Melanocyte of skin (primary cell): ENCODE measurements at places on chromosomes 6 and 20. TPM values are rescaled to one million over a fixed set of nuclear protein-coding genes. Genes with fewer than 3 reads are reported as not detected.

The SLC12A5 gene
- under 0.01 TPM in 1 of 2 replicates, not detected in the other for total RNA-seq

The GTSF1L gene
- not detected in 2 replicates for total RNA-seq

The CALHM4 gene
- under 0.01 TPM in 1 of 2 replicates, not detected in the other for total RNA-seq

The ARMC2 gene
- total RNA-seq, result 1.7 and 2.5 TPM in 2 replicates

The GPSM3 gene
- total RNA-seq, result 8.6 and 14.5 TPM in 2 replicates

The FBXO30 gene
- 5.5 and 9.5 TPM in 2 replicates for total RNA-seq

The DAAM2 gene
- total RNA-seq, result 61.3 and 92.7 TPM in 2 replicates

The ARMH2 gene
- total RNA-seq, result not detected in 2 replicates

The CRISP2 gene
- not detected in 2 replicates for total RNA-seq
